ENCODE measurements at places on chromosomes 2 and 18.

DNA sequence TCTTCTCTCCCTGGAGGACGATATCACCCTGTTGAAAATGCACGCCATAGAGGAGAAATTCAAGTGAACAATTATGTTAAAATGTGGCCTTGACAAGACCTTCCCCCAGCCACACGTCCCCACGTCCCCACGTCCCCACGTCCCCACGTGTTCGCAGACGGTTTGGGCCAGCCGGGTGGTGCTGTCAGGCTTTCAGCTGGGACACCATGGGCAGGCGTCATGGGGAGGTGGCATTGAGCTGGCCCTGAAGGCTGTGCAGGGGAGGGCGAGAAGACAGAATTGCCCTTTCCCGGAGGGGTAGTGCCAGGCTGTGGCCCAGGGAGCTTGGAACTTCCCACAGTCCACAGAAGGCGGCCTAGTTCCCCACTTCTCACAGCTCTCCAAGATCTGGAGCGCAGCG is 240.7 kb upstream of the RAB6C start:
- DNase-seq, result no peak

GRCh38 chr2:133296401-133296800 is 271.9 kb downstream of the NCKAP5 start:
- DNase-seq, result no peak

DNA sequence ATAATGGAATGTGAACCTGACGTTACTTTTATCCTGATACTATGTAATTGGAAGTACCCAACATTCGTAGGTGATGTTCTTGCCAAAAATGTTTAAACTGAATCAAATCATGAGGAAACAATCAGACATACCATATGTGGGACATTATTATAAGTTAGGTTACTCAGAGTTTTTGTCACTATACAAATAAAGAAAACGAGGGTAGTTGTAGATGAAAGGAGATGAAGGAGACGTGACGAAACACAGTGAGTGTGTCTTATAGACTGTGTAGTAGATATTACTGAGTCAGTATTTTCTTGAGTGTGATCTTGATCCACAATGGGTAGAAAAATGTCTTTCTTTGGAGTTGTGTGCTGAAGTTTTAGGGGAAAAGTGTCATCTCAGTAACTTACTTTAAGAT is 176.8 kb downstream of the ZNF407 start:
- no peak for DNase-seq

GRCh38 chr2:64792995-64793639 is 139.4 kb upstream of the SERTAD2 start:
- no peak for DNase-seq

DNA sequence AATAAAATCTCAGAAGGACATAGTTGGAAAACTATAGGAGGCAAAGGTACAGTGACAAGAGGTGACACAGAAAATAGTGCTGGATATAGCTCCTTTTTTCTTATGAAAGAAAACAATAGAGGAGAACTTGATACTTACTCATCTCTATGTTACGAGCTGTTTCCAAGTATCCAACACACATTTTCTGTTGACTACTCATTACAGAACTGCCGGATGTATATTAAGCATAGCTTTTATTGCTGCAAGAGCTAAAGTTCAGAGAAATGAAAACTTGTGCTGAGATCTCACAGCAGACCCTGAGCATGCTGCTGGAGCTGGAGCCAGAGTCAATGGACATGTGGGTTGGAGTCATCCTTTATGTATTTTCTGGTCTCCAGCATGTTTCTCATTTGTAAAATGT is 210.0 kb upstream of the NT5C1B start:
- DNase-seq, result no peak

- DNase-seq, result no peak
Observed at GRCh38 chr2:192073878-192074277, 120.9 kb downstream of the TMEFF2 start.

DNA sequence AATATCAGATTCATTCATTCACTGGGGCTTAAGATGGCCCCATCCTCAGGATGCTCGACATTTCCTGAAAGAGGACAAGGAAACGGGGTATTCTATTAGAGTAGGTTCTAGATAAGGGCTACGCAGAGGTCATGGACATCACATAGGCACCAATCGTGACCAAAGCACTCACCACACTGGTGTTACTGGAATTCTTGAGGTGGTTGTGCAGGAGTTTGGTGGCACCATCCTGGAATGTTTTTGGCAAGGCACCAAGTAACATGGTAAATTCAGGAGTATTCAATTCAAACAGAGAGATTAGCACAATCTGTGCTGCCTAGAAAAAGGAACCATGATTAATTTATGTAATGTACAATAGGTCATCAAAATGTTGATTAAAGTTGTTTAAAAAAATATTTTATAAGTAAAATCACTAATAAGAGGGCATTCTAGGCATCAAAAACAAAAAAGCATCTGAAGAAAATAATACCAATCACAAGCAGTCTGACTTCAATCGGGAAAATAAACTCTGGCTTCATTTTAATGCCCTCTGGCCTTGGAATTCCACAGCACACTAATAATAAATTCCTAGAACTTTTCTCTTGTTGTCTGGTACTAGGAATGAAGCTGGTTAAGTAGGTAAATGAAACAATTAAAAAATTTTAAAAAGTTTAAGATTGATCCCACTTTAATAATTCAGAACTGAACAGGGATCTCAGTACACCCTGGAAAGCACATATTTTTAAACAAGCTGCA is 102.8 kb upstream of the TFCP2L1 start:
- DNase-seq, result no peak

DNA sequence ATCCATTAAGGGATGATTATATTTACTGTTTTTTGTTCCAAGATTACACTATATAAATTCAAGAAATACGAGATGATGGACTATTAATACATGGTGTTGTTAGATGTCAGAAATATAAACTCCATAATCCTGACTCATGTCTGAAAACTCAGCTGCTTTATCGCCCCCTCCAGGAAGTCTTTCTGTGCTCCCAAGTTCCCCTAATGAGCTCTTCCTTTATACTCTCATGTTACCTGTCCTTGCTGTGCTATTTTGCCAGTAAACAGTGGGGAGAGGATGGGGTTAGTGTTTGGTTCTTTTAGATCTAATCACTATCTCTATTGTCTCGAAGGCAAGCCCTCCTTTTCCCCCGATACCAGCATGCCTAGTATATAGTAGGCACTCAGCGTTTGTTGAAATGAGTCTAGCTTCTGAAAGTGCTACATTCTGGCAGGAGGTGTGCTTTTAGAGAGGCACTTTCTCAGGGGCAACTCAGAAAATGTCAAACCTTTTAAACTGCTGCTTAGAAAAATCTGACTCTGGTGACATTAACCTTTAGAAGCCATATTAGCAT is 21.4 kb upstream of the BARD1 start:
- no peak for DNase-seq

DNA sequence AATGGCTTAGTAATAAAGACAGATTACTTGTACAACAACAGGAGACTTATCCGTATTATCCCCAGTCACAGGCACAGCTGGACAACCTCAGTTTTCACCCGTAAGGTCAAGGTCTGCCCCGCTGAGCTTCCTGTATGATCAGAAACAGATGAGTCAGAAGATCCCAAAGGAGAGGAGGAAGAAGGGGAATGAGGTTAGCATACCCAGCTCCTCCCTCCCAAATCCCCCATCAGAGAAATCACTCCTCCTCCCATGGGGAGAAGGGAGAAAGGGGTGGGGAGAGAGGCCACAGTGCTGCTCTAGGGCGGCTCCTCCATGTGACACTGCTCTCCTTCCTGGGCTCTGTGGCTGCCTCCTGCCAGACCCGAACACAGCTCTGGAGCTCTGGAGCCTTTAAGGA is 53.8 kb upstream of the SPTBN1 start:
- no peak for DNase-seq

DNA sequence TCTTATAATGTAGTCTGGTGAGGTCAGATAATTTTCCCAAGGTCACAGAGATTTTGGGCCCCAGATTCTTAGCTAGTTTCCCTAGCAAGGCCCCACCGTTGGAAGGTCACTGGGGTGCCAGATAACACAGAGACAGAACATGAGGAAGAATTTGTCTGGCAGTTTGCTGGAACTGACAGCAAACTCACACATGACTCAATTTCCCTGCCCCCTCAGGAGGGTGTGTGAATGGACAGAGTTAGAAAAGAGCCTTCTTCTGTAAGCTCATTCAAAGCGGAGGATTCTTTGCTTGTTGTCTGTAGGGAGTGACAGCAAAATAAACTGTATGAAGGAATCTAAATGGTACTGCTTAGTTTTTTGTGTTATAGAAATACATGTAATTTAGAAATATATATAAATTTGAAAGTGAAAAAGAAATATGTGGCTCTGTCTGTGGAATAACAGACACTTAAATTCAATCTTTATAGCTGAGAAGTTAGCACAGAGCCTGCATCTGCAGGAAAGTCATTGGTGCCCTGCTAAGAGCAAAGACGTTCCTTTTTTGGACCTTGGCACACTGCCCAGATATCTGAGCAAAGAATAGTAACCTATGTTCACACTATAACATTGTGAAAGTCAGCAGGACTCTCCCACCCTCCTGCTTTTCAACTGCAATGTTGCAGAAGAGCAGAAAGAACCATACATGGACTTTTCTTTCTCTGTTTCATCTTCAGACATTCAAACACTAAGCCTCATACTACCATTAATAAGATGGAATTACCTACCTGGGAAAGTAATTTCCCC is 2.1 kb downstream of the MDH1 start:
- DNase-seq, result no peak

DNA sequence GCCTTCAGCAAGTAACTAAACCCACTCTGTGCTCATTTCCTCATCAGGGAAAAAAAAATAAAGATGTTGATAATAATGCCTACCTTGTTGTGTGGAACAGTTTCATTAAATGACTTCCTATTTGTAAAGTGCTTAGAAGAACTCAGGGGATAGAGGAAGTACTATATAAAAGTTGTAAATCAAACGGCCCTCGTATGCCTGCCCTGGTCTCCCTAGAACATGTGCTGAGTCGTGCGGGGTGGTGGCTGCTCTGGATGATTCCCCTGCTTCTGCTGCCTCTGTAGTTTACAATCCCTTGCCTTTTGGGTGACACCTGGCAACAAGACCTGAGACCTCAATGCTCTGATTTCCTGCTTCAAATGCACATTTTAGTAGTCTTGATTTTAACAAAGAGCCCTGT is 170.0 kb downstream of the CERS6 start:
- DNase-seq, result no peak

DNA sequence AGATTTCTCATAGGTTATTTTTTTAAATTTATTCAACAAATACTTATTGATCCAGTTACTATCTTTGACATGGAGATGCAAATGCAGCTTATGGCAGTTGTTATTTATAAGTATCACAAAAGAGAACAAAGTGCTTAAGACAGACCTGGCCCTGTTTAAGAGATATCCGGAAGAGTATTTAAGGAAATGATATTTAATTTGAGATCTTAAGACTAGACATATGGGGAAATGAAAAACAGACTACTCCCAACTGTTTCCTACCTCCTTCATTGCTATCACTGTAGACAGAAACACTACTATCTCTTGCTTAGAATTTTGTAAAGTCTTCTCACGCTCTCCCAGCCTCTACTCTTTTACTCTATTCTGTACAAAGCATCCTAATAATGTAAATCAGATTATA is 36.0 kb downstream of the RPRD1A start:
- no peak for DNase-seq

DNA sequence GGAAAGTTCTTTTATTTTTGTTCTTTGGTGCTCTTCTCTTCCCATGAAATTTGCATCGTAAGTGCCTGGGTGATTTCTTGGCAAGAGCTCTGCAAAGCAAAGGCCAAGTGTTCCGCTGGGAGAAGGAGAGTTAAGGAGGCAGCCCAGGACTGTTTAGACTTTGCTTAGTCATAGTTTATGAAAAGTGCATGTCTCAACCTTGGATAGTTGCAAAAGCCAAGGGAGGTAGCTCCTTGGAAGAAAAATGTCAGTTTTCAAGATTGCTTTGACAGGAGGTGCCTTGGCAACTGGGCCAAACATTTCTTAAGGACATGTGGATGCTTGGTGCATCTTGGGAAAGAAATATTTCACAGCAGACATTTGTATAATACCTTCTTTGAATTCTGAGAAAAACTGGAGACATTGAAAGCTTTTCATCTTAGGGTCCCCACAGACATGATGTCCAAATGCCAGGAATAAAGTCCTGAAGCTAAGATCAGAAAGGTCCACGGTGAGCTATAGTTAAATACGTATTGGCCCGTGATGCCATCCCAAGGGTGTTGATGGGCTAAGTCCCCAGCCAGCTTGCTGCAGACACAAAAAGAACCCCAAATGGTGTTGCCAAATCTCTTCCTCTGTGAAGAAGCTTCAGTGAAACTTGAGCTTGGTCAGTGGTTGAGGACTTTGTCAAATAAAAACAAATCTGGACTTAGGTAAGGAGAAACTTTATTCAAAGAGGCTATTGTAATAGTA is 96.3 kb upstream of the THUMPD2 start:
- no peak for DNase-seq

Data from activated CD8-positive, alpha-beta memory T cell treated with anti-CD3 and anti-CD28 coated beads for 4 hours (primary cell).